ENCODE measurements at places on chromosomes 4 and X.

- peak; percentile 71 for DNase-seq
Measured at GRCh38 chr4:183798301-183799253, 106.5 kb upstream of the STOX2 start.

DNA sequence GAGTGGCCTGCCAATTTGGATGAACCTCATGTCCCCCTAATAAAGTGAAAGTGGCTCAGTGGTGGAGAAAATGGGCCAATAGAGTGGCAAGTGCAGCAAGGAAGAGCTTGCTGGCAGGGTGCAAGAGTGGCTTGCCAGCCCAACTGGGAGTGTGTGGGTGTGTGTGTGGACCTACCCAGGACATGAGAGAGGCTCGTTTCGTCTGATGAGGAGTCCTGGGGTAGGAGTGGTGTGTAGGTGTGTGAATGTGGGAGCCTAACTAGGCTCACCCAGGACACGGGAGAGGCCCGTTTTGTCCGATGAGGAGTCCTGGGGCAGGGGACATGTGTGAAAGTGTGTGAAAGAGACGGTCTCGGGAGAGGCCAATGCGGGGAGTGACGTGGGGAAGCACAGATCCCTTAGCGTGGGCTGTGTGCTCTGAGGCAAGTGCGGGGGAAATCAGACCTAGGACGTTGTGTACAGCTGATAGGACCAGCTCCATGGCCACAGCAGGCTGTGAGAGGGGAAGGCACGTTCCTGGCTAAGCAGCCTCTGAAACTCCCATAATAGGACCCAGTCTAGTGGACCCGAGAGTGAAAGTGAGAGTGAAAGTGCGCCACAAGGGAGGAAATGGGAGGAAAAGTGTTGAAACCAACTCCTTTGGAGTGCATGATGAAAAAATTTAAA, 5.3 kb downstream of the GAGE10 start:
- DNase-seq, result no peak

- peak; percentile 77 for DNase-seq
Measured at GRCh38 chr4:112510291-112511092, 5.5 kb downstream of the NEUROG2 start.

DNA sequence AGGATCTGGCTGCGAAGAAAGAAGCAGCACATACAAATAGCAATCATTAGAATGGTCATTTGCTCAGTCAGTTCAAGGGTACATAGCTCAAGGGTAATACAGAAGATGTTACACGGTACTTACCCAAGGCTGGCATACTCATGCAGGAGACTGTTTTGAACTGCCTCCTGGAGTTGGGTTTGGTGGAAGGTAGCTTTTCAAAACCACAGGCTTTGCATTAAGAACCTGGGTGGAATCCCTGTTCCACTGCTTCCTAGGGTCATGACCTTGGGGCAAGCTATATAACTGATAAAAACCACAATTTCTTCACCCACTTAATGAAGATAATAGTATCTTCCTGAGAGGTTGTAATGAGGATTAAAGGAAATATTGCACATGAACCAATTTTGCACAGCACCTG, 36.5 kb downstream of the TBC1D9 start:
- DNase-seq, result no peak

GRCh38 chr4:48558819-48559218, 68.8 kb downstream of the ZAR1 start:
- no peak for DNase-seq

DNA sequence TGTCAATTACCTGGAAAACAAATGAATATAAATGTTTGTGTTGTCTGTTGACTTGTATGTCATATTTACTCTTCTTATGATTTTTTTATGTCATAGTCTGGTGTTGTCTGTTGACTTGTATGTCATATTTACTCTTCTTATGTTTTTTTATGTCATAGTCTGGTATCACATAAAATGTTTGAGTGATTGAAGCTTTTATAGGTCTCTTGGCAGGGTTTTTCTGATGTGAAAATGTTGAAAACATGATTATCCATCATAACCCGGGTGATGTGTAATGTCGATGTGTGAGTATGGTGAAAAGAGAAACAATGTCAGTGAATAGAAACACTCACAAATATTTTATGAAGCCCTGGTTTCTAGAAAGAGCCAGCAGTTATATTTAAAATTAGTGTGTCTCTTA, 335.7 kb downstream of the BMPR1B start:
- DNase-seq, result no peak

DNA sequence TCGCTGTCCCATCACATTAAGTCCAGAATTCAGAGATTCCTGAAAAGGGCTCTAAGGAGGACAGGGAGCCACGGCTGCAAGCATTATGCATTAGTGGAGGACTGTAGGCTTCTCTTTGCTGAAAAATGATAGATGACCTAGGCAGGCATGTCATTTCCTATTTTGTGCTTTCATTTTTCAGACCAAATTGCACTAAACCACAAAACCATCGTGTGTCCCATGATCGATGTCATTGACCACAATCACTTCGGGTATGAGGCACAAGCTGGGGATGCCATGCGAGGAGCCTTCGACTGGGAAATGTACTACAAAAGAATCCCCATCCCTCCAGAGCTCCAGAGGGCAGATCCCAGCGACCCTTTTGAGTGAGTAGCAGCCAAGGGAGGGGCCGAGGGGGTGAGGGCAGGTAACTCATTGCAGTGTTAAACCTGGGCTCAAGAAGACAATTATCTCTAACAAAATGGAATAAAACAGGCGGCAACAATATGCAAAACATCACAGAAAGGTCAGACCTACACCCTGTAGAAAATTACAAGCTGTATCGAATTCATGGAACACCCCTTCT, 355.2 kb upstream of the GALNT7 start:
- DNase-seq, result peak; percentile 88

GRCh38 chr4:158280856-158281255, 70.6 kb downstream of the TMEM144 start:
- DNase-seq, result no peak
